ENCODE measurements at places on chromosomes 4 and X.

- DNase-seq, result peak; percentile 57
Observed at GRCh38 chr4:26032630-26033317, 118.8 kb downstream of the SMIM20 start.

GRCh38 chrX:48919947-48920717, 1.3 kb upstream of the PIM2 start:
- DNase-seq, result no peak

DNA sequence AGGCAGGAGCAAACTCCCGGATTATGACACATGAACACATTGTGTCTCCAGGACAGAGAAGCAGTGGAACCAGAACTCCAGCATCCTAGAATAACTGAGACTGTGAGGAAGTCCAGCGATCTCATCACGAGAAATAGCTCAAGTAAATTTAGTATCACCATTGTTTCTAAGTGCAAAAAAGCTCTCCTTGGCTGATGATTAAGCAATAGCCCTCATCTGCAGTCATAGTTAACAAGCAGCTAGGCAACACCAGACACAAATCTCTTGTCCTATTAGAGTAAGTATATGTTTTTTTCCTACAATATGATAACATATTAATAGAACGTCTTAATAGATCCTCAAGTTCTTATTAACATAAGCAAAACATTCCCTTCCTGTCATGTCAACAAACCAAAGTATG, 2.4 kb upstream of the CFAP299 start:
- no peak for DNase-seq

DNA sequence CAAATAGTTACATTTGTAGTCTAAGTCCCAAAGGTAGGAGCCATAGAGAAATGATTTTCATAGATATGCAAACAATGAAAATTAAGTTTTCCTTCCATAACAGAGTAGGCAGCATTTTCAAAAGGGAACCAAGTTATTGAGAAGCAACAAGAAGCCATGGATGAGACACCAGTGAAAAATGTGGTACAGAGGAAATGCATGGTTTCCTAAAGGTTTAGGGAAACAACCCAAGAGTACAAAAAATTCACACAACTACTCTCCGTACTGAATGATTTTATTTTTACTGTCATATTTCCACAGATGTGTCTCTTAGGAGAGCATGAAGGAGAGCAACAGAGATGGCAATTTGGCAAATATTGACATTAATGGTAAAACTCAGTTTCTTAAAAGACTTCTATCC, 1408.9 kb upstream of the PCDH7 start:
- peak; percentile 60 for DNase-seq

Data from ELR (cell line).